ENCODE measurements at places on chromosomes 1 and 21. TPM values are rescaled to one million over a fixed set of nuclear protein-coding genes. Genes with fewer than 3 reads are reported as not detected.

DNA sequence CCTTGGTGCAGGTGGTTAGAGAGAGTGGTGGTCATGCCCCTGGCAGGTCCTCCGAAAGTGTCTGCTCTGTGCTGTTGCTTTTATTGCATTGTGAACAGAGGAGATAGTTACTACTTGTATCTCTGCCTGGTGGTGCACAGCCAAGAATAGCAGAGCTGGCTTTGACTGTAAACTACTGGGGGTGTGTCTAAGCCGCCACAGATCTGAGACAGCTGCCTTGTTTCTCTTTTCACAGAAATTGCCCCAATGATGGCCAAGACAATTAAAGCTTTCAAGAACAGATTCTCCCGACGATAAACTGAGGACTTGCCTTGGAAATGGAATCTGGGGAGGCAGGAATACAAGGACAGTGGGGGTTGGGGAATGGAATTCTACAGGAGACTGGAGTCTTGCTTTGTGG, 16.0 kb downstream of the ELOA start:
- no peak for DNase-seq

GRCh38 chr1:203681739-203682138, 55.1 kb downstream of the ATP2B4 start:
- DNase-seq = no peak

DNA sequence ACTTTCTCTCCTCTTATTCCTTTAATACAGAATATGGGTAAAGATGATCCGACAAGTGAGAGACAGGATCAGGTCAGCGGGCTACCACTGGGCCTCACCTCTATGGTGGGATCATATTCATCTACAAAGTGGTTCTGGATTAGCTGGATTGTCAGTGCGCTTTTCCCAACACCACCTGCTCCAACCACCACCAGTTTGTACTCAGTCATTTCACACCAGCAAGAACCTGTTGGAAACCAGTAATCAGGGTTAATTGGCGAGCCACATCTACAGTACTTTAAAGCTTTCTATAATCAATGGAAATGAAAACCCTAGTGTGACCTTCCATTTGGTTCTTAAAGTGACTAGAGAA, 643 bp downstream of the NRAS start:
- DNase-seq = no peak

GRCh38 chr21:15255261-15255660, 190.5 kb upstream of the NRIP1 start:
- DNase-seq = no peak

GRCh38 chr1:37477946-37478345, 3.6 kb downstream of the ZC3H12A start:
- no peak for DNase-seq

DNA sequence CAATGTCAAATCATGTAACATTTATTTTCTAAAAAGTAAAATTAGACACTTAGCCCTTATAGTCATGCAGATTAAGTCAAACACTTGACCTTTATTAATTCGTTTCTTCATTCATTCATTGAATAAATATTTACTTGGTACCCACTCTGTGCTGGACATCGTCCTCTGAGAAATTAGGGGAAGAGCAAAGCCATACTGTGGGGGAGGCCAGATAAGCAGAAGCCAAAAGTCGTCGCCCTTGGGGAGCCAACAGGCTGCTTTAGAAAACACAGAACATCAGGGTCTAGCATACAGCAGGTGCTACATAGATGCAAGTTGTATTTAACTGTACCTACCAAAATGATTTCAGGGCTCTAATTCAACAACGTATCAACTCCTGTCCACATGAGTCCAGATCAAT, 66.1 kb upstream of the PROX1 start:
- DNase-seq = no peak

DNA sequence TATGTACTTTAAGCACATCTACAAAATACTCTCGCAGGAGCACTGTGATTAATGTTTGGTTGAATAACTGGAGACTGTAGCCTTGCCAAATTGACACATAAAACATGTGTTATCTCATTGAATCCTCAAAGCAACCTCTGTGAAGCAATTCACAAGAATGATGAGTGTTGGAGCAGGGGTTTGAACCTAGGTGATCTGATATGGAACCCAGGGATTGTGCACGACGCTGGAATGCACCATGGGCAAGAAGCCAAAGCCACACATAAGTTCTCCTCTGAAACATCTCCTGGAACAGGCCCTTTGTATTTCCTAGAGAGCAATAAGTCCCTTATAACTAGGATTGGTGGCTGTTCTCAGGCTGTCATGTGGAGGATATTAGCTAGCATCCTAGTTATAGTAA, 124.6 kb upstream of the IVNS1ABP start:
- DNase-seq = no peak

DNA sequence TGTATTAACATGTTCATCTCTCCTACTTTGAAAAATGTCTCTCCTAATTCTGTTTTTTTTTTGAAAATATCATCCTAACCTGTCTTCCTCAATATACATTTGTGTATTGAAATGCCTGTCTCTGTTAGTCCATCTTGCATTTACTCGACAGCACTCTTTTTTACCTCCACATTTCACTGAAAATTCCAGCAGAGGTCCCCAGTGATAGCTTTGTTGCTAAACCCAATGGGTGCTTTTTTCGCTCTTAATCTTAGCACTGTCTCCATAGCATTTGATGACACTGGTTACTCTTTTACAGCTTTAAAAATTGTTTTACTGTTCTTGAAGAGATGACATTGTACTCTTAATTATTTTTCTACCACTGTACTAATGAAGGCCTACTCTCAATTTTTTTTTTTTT, 10.8 kb downstream of the OSBPL9 start:
- no peak for DNase-seq

- no peak for DNase-seq
Measured at GRCh38 chr1:203112475-203112874, 15.1 kb upstream of the ADORA1 start.

- no peak for DNase-seq
Measured at GRCh38 chr1:27868556-27868931, 3.8 kb upstream of the THEMIS2 start.

GRCh38 chr1:42933060-42933586, 25.5 kb downstream of the SLC2A1 start:
- no peak for DNase-seq

- DNase-seq = no peak
Measured at GRCh38 chr1:23638786-23639241, 52.8 kb upstream of the RPL11 start.

GRCh38 chr21:45293726-45294401, 6.2 kb upstream of the POFUT2 start:
- no peak for DNase-seq

GRCh38 chr1:204464187-204464631, 30.4 kb downstream of the PIK3C2B start:
- DNase-seq = no peak

GRCh38 chr1:214449371-214449770, 102.0 kb downstream of the PTPN14 start:
- no peak for DNase-seq

The SPATA46 gene
- total RNA-seq = not detected

The SLC35A3 gene
- 23.4 TPM for total RNA-seq

The CELA3A gene
- total RNA-seq = 5.0 TPM

The BRDT gene
- total RNA-seq = not detected

The DDR2 gene
- 146 TPM for total RNA-seq

The RNU1-1 gene
- total RNA-seq = 8,154 TPM

The NUDT4B gene
- total RNA-seq = 1.2 TPM

All from aorta (tissue), 5 donors.